Islet precursor cell (in vitro differentiated cells): ENCODE measurements at places on chromosomes 6 and 20.

DNA sequence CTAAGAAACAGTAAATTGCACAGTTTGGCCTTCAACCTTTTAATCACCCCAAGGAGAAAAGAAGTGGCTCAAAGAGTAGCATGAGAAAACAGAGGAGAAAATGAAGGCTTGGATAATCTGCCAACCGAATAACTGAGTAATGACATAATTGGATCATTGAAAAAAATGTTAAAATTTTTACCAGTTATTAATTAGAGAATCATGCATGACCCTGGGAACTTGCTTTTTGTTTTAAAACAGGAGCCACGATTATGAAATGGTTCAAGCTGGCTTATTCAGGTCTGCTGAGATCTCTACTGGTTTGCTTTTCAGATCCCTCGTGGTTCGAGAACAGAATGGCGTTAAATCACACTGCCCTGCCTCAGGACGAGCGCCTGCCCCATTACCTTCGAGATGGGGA lies at the start of gene OPN5:
Gene OPN5 (plus strand): TSS at position 301 of the 400 bp plus-strand sequence. CDS start 35 bp downstream, at position 336.
- DNase-seq: no peak

DNA sequence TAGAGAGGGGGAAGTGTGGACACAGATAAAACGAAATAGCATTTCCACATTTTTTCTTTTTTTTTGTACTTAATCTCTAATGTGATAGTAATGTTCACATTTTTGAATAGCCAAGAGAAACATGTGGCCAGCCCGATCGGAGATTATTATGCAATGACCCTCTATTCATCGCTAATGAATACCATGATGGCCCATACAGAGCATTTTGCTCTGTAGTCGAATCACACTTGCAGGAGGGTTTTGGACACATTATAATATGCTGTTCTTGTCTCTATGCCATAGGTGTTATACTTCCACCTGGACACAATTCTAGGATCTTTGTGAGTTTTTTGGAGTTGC lies 60.1 kb downstream of the MTHFD1L start:
- DNase-seq: no peak

DNA sequence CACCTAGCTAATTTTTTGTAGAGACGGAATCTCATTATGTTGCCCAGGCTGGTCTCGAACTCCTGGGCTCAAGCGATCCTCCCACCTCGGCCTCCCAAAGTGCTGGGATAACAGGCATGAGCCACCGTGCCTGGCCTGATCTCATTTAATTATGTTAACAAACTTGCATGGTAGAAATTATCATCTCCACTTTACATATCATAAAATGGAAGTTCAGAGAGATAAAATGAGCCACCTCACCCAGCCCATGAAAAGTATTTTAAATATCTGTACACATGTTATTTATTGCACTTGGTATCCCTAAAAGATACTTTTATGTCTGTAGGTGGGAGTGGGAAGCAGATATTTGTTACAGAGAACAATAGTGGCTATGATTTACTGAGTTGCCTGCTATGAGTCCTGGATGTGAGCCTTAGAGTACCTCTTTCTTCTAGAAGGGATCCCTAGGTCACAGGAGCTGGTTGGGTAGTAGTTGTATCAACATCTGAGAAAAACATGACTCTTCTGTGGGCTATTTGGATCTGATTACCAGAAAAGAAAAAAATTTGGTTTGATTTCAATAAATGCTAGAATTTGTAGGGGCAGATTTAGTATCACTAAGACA lies 52.4 kb upstream of the EIF2S2 start:
- no peak for DNase-seq

DNA sequence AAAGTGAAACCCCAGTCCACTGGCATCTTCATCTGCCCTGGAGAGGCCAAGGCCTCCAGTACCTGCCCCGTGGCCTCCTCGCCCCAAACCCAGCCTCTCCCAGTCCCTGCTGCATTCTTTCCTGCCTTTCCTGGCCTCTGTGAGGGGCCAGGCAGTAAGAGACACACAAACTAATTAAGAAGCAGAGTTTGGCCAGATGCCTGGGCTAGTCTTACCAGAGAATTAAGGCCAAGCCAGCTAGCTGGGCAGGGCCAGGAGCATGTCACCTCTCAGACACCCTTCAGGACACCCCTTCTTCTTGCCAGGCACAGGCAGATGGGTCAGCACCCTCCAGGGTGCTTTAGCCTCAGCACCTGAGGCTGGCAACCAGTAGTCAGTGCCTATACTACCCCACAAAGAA lies 2.4 kb downstream of the MDGA1 start:
- DNase-seq: no peak
